ENCODE measurements at places on chromosomes 16 and 17. TPM values are rescaled to one million over a fixed set of nuclear protein-coding genes. Genes with fewer than 3 reads are reported as not detected.

DNA sequence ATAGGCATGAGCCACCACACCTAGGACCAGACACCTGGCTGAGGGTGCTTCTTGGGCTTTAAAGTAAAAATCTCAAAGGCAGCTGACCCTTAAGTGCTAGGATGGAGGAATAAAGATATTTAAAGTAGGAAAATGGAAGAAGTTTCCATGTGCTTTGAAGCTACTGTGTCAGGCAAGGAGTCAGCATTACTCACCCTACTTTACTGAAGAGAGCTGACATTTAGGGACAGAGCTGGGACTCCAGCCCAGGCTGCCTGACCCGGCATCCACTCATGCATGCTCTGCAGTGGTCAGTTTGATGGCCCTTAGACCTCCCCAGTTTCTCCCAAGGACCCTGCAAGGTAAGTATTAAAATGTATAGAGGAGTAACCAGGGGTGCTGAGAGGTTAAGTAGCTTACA is 124.7 kb upstream of the PLCG2 start:
- DNase-seq = no peak

SPEM1 gene
- total RNA-seq = not detected

- no peak for DNase-seq
Measured at GRCh38 chr17:6755731-6756184, at the start of gene XAF1. TSS of gene XAF1 (plus strand) at chr17:6756046. CDS start at chr17:6756079, 33 bp downstream.

- no peak for DNase-seq
Measured at GRCh38 chr17:13544292-13544691, 57.4 kb downstream of the HS3ST3A1 start.

- no peak for DNase-seq
Measured at GRCh38 chr16:50478773-50479149, 69.4 kb upstream of the NKD1 start.

- DNase-seq = no peak
Measured at GRCh38 chr17:79285973-79286372, 211.3 kb downstream of the ENGASE start.

- no peak for DNase-seq
Measured at GRCh38 chr16:12455287-12455798, 348.3 kb downstream of the CPPED1 start.

SULT1A2 gene
- total RNA-seq = not detected

KRTAP4-3 gene
- not detected for total RNA-seq

GAS2L2 gene
- total RNA-seq = not detected

- no peak for DNase-seq
Measured at GRCh38 chr16:17657045-17657444, 186.3 kb upstream of the XYLT1 start.

TMEM238L gene
- not detected for total RNA-seq

DNA sequence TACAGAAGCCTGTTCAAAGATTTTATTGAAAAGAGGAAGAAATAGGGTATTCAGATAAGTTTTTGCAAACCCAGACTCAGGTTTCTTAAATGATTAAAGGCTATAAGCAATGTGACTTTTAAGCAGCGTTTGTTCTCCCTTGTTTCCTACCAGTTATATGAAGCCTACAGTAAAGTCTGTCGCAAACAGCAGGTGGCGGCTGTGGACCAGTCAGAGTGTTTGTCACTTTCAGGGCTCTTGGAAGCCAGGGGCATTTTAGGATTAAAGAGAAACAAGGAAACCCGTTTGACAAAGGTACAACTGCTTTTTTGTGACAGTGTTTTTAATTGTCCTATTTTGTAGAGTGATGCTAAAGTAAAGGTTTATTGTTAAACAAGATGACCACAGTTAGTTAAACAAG is 7.7 kb upstream of the RARA start:
- no peak for DNase-seq

GRCh38 chr16:69905171-69905555 is 46.0 kb upstream of the CLEC18A start:
- DNase-seq = no peak

SLC38A8 gene
- not detected for total RNA-seq

DNA sequence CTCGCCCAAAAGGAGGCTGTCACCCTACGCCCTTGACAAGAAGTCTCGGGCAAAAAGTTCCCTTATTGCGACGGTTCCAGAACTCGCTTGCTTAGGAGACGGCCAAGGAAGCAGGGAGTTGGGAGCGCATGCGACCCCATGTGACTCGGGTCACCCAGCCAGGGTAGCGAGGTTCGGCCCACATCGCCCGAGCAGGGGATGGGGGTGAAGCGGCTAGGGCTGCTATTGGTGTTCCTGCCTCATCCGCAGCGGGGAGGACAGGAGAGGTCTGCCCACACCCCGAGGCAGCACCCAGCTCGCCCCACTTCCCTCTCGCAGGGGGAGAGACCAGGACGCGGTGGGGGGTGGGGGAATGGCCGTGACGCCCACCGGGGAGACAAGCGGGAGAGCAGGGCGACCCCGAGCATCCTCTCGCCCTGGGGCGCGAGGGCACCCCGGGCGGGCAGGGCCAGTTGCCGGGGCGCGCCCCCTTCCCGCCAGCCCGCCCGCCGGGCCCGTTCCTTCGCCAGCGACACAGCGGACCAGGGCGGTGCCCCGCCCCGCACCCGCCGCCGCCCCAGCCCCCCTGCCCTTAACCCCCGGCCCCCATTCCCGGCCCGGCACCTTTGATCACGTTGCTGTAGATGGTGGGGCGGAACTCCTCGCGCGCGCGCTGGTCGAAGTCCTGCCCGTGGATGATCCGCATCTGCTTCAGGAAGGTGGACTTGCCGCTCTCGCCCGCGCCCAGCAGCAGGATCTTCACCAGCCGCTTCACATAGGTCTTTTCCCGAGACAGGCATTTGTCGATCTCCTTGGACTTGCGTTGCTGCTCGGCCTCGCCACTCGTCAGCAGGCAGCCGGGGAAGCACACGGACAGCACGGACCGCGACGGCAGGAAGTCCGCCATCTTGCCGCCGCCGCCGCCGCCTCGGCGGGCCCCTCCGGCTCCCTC is 567 bp downstream of the GNA13 start:
- no peak for DNase-seq
